ENCODE measurements at places on chromosomes 2 and 18.

DNA sequence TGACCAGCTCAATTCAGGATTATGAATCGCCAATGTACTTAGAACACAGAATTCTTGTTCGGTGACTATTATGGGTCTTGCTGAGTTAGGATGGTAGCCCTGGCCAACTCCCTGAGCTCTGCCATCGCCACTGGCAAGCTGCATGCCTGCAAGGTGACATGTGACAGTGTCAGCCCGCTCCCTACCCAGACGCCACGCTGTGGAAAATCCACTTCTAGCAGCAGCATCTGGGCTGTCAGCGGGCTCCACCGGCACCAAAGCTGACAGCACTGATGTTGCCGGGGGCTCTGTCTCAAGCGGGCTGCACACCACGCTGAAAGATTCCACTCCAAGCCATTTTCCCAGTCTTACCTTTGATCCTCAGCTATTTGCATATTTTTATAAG, 100.7 kb downstream of the MYT1L start:
- no peak for DNase-seq

DNA sequence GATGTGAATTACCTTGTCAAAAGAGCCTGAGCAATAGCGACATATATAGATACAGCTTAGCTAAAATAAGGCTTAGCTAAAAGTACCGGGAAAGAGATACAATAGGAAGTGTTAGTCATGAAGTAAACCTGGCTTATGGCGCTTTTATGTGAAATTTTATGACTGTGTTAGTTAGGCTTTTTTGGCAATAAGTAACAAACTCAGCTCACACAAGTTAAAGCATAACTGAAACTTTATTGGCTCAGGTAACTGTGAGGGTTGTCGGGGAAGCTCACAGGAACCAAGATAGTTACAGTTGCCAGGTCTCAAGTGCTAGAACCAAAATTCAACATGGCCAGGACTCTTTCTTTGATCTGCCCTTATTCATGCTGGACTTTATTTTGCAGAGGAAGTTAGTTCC, 925.0 kb upstream of the GYPC start:
- no peak for DNase-seq

GRCh38 chr2:226671141-226671676, 128.4 kb downstream of the IRS1 start:
- DNase-seq = no peak

DNA sequence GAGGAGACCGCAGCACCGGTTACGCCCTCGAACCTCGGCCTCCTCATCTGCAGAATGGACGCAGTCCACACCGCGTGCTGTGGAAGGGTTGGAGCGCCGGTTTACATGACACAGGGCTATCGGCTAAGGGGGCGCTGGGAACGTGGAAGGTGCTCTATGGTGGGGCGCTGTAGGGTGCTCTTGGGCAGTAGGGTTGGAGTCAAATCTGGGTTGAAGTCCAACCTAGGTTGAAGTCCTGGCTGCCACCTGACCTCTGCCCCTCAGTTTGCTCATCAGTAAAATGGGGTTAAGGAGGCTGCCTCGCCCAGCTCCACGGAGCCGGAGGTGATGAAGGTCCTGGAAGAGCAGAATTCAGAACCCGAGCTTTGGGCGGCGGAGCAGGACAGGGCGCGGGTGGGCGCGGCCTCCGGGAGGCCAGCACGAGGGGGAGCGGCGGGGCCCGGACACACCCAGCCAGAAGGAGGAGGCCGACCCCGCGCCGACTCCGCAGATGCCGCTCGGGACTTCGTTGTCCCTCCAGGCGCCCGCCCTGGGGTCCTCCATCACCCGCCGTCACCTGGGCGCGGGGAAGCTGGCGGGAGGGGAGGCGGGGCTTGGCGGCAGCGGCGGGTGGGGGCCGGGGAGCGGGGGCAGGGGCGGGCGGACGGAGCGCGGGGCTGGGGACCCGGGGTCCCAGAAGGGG, 558 bp upstream of the GAREM2 start:
- DNase-seq = no peak

DNA sequence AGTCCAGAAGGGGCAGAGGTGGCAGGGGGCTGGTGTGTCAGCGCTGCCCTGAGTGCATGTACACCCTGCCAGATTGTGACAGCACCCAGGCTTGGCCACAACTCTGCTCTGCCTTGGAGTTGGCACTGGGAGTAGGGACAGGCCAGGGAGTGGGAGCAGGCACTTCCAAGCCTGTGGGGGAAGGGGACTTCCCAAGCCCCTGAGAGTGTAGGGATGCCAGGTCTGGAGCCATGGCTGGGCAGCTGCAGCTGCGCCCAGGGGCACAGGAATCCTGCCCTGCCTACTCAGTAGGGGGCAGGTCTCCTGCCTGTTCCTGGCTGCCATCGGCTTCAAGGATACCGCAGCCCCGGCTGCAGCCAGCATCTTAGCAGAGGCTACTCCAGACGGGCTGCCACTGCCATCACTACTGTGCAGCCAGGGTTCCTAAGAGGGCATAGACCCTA, 109.4 kb downstream of the CALCRL start:
- DNase-seq = no peak

- DNase-seq = no peak
These were observed 36.7 kb downstream of the FAM117B start for GRCh38 chr2:202671317-202672035.

GRCh38 chr2:239978411-239978810, 46.7 kb downstream of the NDUFA10 start:
- DNase-seq = no peak

GRCh38 chr18:24725644-24726415, 265.4 kb downstream of the HRH4 start:
- DNase-seq = no peak

DNA sequence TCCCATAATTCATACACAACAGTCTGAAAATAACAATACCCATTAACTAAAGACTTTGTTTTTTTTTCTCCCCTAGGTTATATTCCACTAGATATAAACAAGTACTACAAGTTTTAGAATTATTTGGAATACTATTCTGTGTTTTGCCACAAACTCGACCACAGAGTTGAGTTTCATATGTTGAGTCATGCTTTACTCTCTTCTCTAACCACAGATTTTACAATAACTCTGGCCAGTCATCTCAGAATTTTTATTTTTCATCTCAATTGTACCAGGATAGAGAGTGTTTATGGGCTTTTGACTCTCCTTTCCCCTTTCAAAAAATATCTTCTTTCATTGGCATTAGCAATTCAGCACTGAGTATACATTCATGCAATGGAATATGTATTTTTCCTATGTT, 348.7 kb upstream of the GALNT5 start:
- DNase-seq = no peak

DNA sequence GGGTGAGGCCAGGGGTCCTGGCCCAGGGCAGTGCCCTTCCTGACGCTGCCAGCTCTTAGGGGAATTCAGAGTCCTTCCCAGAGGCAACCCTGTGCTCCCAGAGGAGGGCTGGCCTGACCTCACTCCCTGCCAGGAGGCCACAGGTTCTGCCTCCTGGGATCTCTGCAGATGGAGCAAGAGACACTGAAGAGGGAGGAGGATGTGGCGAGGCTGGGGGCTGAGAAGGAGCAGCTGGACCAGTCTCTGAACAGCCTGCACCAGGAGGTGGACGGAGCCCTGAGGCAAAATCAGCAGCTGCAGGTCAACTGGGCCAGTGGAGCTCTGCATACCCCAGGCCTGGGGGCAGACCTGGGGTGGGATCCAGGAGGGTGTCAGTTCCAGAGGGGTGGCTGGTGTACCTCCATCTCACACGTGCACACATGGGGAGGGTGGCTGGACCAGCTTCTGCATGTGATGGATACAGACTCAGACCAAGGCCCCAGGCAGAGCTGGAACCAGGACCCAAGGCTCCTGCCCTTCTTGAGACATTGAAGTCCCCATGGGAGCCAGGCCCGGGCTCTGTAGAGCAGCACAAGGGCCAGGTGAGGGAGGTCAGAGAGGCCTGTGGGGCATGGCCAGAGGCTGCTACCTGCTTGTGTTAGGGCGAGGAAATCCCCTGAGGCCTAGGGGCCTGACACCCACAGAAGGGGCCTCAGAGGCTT, 9.7 kb upstream of the SNED1 start:
- no peak for DNase-seq

DNA sequence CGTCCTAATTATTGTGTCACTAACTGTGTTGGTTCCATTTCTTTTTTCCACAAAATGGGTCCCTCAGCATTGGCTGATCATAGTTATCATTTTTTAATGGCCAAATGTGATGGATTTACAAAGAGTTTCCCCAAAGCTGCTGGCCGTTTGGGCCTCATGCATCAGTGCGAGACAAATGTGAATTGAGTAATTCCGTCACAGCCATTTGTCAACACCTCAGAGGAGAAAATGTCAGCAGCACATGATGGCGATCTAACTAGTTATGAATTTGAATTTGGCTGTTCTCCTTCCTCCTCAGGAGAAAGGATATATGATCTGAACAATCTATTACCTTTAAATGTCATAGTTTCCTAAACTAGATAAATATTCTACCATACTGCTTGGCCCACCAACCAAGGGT, 54.9 kb upstream of the SP3 start:
- no peak for DNase-seq

DNA sequence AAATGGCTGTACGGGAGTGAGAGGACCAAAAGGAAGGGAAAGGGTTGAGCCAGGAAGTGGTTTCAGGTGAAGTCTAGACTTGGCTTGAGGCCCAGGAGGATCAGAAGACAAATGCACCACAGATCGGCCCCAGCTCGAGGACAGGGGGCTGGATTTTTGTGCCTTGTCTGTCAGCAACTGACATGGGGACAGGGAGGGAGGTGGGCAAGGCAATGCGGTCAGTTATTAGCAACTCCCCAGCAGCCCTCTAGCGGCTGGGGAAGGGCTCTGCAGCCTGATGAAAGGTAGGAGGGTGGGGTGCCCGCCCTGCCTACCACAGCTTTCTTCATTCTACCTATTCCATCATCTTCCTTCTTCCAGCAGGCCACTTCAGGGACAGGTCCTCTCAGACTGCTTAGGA, 50.0 kb downstream of the CPO start:
- peak; percentile 23 for DNase-seq

DNA sequence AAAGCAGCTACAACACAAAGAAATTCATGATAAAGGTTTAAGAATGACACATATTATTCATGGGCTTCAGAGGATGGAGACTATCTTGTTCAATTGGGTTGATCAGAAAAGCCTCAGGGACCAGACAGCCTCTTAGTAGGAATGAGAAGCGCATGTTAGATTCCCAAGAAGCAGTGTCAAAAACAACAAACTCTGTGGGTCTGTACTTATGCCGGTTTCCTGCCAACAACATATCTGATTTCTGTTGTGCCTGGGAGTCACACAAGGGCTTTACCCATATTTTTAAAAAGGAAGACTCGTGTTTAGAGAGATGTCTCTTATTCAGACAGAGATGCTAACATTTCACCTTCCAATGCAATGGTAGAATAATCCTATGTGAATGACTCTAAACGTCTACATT, 2180.6 kb upstream of the CELF4 start:
- DNase-seq = no peak

DNA sequence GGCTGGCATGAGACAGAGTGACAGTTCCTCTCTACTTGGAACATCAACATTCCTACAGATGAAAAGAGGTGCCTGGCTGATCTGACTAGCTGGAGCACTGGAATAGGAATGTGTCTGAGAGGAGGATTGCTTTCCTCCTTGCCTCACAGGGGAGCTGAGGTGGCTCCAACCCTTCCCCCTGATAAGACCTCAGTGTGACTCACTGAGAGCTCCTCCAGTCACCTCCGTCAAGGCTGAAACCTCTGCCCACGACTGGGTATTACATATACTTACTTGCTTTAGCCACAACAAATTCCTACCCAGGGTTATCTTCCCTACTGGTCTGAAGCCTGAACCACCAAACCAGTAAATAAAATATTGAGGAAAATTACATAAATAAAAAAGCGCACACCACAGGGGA, 342.7 kb upstream of the REG3G start:
- DNase-seq = no peak

- DNase-seq = no peak
These were observed 80.5 kb upstream of the HPCAL1 start for GRCh38 chr2:10221976-10222870.

GRCh38 chr2:109260886-109261700, 132.1 kb downstream of the SH3RF3 start:
- no peak for DNase-seq

GRCh38 chr18:2617401-2617998, 38.0 kb upstream of the SMCHD1 start:
- no peak for DNase-seq

- DNase-seq = no peak
These were observed 2.7 kb upstream of the ARL5A start for GRCh38 chr2:151830961-151831360.

GRCh38 chr2:113281910-113282746, 3.4 kb upstream of the PAX8 start:
- DNase-seq = no peak

DNA sequence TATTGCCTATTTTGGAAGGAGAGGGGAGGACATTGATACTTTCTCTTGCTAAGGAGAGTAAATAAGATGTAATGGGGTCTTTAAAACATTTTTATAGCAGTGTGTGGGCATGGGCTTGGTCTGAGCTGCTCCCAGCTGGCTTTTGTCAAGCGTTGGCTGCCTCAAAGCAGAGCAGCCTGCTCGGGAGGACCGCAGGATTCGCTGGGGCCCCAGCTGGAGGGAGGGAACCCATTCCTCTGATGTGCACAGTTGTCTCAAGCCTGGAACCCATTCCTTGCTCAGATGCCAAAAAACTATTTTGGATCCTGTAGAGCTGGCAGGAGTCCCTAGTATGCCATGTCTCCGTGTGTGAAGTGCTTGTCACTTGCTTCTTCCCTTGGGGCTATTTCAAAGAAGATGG, 59.4 kb upstream of the RMDN2 start:
- DNase-seq = no peak

- DNase-seq = no peak
These were observed 587 bp upstream of the MTIF2 start for GRCh38 chr2:55269645-55269990.

GRCh38 chr2:215967590-215968378, 45.6 kb downstream of the MREG start:
- no peak for DNase-seq

DNA sequence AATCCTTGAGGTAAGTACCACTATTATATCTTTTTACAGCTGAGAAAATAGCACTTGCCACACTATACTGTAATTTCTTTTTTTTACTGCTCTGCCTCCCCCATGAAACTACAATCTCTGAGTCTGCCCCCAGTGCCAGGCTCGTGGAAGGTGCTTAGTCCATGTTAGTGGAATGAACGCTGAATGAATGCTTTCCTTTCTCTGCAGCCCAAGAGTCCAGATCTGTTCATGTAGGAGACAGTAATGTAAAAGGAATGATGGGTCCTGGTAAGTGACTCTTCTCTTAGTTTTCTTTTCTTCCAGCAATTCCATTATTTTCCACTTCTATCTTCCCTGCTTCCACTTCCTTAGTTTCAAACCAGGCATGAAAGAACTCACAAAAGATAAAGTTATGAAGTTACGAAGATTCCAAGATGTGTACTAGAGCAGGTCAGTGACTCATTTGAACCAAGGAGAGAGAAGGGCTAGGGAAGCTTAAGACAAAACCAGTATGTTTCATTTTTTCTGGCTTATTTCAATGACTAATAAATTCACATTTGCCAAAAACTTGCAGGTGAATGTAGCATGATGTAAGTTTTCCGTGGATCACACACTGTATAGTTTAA, 46.0 kb downstream of the ARHGEF33 start:
- no peak for DNase-seq

DNA sequence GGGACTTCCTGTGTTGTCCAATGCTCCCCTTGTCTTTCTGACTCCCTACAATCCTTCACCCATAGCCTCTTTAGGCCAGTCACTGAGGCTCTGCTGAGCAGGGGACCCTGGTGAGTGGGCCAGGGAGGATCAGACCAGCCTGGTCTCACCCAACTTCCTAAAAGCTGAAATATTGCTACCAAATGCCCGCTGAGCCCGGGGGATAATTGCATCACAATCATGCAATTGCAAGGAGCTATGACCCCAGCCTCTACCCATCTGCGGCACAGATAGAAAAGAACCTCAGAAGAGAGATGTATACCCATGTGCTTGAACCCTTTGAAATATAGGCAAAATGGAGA, 3.7 kb upstream of the SP100 start:
- no peak for DNase-seq

Data from GM19239 (cell line).